ENCODE measurements at places on chromosomes 3 and 15.

GRCh38 chr15:94442480-94442879 is 211.1 kb downstream of the MCTP2 start:
- no peak for DNase-seq

- no peak for DNase-seq
These were observed 35.8 kb downstream of the FAM240A start for GRCh38 chr3:46648096-46648495.

DNA sequence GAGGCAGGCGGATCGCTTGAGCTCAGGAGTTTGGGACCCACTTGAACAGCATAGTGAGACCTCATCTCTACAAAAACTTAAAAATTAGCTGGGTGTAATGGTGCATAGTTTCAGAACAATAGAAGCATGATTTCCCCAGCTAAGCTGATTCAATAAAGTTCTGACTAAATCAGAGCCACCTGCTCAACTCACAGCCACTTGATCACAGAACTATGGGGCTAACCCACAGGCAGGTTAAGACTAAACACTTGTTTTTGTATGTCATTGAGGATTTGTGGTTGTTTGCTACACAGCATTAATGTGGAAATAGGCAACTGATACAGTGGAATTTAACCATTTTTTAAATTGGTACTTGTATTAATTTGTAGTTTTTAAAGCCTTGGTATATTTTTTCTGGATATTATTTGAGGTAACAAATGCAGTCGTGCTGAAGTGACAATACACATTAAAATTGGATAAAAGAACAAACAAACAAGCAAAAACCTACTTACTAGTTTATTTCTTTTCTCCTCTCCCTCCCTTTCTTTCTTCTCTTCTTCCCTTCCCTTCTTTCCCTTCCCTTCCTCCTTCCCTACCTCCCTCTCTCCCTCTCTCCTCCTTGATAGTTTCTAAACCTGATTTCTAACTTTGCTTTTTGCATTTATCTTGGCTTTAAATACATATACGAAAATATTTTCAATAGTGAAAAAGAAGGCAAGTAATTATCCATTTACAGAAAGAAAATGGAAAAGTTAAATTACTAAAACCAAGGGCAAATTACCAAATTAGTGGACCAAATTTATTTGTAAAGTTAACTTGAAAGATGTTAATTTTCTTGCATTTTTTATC is 32.1 kb downstream of the OXSM start:
- DNase-seq: no peak

GRCh38 chr15:71248386-71248785 is 133.1 kb downstream of the THSD4 start:
- DNase-seq: no peak

DNA sequence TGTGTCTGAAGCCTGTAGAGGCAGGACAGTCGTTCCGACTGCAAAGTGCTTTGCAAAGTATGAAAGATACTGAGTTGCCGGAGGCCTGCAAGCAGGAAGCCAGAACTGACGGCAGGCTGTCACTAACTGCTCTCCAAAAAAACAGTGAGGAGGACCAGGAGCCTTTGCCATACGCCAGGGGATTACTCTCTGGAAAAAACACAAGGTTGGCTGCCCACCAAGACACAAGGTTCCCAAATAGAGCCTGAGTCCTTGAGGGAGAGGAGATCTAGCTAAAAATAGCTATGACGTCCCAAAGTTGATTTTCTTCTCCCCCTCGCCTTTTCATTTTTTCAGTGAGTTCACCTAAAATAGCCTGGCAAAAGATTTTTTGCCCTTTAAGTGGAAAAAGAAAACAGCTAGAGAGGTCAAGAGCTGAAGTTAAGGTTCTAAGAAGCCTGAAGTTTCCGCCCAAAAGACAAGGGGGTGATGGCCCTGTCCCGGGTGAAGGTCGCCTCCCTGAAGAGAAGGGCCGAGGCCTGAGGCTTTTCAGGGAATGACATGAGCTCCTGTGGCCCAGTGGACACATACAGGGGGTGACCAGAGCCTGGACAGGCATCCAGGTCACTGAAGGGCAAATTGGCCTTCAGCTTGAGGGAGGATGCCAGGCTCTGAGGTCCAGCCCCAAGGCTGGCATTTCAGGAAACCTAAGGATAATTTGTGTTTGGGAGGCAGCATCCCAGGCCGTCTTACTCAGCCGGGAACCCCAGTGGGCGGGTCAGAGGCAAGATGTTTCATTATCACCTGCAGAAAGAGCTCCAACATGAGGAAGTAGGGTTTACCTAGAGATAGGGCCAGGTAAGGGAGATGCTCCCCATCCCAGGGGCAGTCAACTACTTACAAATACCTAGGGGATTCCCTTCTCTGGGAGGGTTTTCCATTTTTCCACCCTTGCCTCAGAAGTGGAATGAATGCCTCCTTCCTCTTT is 44.9 kb upstream of the DGKG start:
- DNase-seq: no peak

DNA sequence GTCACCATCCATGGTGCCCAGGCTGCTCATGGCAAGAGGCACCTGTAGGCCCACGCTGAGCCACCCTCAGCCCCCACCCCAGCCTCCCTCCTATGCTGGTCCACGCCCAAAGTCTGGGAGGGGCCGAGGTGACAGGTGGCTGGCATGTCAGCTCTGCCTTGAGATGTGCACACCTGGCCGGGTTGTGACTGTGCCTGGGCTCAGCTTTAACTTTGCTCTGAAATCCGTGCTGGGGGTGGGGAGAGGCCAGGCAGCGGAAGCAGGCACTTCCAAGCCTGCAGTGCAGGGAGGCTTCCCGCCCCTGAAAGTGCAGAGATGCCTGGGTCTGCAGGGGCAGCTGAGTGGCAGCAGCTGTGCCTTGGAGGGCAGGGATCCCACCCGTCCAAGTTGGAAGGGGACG is 1124.8 kb downstream of the SI start:
- DNase-seq: no peak

- DNase-seq: no peak
These were observed 22.2 kb downstream of the TARS3 start for GRCh38 chr15:101702077-101702476.

DNA sequence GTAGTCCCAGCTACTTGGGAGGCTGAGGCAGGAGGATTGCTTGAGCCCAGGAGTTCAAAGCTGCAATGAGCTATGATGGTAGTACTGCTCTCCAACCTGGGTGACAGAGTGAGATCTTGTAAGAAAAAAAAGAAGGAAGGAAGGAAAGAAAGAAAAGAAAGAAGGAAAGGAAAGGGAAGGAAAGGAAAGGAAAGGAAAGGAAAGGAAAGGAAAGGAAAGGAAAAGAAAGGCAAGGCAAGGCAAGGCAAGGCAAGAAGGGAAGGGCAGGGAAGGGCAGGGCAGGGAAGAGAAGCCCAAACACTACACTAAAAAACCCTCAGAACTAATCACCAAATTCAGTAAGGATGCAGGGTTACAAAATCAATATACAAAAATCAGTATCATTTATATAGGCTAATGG is 341.6 kb downstream of the ERC2 start:
- no peak for DNase-seq

DNA sequence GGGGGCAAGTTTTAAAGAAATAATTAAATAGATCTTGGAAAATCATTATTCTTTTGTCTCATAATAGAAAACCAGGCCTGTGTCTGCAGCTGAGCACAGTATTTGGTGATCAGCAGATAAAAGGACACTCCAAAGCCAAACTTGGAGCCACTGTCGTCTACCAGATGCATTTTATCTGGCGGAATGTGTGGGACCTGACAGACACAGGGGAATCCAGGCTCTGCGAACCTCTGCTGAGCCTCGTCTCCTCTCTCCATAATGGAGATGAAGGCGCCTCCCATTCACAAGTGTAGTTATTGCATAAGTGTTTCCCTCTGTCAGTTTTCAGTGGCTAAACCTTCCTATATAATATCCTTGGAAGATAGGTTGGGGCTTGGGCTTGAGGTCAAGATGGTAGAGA is 42.1 kb downstream of the EEFSEC start:
- DNase-seq: no peak

GRCh38 chr3:43894176-43895049 is 203.7 kb downstream of the ABHD5 start:
- DNase-seq: no peak

DNA sequence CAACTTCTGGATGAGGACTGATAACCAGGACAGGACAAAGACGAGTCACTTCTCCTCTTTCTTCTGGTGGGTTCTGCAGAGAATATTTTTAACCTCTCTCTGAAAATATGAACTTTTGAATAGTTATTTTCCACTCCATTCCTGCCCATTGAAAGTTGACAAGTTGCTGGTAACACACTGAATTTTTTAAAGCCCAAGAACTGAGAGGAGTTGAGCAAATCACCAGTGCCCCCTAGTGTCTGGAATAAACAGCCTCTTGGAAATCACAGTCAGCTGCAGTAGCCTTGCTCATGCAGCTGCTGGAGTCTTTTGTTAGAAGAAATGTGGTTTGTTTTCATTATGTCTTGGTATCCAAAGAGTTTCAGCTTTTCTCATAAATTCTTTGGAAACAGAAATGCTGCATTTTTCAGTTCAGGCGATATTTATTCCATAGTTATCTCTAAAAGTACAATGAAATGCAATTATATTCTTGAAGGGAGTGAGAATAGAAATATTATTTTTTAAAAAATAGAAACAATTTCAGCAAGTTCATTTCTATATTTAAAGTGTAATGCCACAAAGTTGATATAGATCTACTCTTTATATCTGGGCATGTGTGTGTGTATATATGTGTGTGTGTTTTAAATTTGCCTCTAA is 741.0 kb upstream of the CBLB start:
- peak; percentile 15 for DNase-seq

DNA sequence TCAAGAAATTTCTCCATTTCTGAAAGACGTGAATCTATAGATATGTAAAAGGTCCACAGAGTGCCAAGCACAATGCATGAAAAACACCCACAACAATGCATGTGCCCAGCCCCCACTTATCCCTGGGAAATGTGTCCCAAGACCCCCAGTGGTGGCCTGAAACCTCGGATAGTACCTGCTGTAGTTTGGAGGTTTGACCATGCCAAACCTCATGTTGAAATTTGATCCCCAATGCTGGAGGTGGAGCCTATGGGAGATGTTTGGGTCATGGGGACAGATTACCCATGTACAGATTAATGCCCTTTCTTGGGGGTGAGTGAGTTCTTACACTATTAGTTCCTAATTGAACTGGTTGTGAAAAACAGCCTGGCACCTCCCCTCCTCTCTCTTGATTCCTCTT is 21.4 kb upstream of the MYZAP start:
- no peak for DNase-seq

DNA sequence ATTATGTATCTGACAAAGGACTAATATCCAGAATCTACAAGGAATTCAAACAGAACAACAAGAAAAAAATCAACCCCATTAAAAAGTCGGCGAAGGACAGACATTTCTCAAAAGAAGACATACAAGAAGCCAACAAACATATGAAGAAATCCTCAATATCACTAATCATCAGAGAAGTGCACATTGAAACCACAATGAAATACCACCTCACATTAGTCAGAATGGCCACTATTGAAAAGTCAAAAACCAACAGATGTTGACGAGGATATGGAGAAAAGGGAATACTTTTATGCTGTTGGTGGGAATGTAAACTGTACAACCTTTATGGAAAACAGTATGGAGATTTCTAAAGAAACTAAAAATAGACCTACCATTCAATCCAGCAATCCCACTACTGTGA is 233.1 kb upstream of the PLSCR5 start:
- DNase-seq: no peak

DNA sequence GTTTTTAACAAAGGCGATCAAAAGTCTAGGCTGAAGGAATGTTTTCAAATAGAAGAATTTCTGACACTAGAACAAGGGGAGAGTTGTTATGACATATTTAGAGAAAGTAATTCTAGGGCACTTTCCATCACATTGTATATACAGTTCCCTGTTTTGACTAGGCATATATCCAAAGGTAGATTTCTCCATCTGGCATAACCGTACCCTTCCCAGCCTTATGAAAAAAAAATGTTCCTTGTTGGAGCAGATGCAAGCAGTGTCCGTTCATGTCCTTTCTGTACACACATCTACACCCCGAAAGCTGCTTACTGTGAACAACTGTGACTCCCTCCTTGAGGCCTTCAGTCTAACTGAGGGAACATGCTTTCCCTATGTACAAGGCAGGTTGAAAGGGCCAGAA is 271.7 kb upstream of the GBE1 start:
- DNase-seq: no peak

GRCh38 chr3:78183906-78184599 is 1144.2 kb downstream of the ROBO2 start:
- no peak for DNase-seq

GRCh38 chr15:79089331-79089889 is 1.2 kb downstream of the RASGRF1 start:
- DNase-seq: no peak

- no peak for DNase-seq
These were observed 32.5 kb downstream of the NME9 start for GRCh38 chr3:138297059-138297607.

- DNase-seq: peak; percentile 49
These were observed 11.1 kb downstream of the RUVBL1 start for GRCh38 chr3:128112357-128112968.

- DNase-seq: no peak
These were observed 78.7 kb downstream of the ATP1B3 start for GRCh38 chr3:141955175-141955574.

DNA sequence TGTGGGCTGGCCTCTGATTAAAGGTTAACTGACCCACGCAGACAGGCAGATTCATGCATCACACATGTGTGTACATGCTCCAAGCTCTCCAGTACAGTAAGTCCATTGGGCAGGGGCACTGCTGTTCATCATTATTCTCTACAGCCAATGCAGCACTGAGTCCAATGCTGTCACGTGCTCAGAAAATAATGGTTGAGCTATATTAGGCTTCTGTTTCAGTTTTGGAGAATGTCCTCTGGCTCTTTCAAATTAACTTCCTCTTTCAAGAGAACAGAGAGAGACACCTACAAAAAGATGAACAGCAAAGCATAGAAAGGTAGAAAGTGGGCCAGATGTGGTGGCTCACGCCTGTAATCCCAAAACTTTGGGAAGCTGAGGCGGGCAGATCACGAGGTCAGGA is 202.6 kb downstream of the MEX3B start:
- no peak for DNase-seq

DNA sequence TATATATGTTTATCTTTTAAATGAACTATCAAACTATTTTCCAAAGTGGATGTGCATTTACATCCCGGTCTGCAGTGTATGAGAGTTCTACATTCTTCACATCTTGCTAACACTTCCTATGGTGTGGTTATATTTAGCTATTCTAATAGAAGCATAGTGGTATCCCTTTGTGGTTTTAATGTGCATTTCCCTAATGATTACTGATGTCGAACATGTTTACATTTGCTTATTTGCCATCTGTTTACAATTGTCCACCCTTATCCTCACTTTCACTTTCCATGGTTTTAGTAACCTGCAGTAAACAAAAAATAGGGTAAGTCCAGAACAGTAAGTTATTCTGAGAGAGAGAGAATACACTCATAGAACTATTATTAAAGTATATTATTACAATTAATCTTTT is 360.5 kb upstream of the NAALADL2 start:
- no peak for DNase-seq

- no peak for DNase-seq
These were observed 120.9 kb downstream of the NEK11 start for GRCh38 chr3:131147534-131147933.

DNA sequence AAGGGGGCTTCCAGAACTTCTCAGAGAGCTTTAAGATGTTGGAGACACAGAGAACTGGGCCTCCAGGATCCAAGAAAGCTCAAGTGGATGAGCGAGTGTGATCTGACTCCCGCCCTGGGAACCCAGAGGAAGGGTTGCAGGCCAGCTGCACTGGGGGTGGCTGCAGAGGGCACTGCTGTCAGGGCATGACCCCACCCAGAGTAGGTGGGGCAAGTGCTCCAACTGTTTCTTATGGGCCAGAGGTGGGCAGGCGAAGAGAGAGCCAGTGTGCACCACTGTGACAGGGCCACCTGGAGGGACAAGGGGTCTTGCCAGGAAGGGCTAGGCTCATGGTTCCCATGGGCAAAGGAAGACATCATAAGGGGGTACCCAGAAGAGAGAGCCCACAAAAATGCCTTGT is 48.8 kb downstream of the EXOG start:
- DNase-seq: no peak
